ENCODE measurements at places on chromosomes 3 and 15.

DNA sequence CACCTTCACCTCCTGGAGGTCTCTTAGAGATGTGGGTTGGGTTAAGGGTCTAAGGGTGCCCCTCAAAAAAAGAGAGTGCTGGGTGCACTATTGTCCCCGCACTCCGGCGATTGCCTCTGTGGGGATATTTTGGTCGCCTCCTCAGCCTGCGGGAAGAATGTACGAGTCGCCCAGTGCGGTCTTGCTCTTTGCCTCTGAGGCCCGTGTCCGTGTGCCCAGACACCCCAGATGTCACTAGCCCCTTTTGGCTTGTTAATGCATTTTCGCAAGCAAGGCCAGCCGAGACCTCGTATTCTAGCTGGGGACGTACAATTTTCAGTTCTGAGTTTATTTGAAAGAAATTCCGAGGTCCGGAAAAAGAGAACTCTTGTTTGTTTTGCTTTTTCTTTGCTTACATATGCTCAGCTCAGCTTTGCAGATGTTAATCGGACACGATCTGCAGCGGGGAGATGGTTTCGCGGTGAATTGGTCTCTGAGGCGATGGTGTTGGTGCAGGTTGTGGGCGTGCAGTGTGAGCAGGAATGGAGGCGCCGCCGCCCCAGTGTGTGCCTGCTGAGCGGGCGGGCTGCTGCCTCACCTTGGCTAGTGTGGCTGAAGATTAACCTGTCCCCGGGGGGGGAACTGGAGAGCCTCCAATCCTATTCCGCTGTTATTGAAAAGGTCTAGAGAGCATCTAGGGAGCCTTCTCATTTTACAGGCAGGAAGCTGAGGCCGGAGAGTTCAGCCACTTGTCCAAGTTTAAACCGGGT is 1.4 kb downstream of the ST6GAL1 start:
- DNase-seq = peak; percentile 55

GRCh38 chr15:23645371-23646164 is 2.1 kb downstream of the MAGEL2 start:
- no peak for DNase-seq

DNA sequence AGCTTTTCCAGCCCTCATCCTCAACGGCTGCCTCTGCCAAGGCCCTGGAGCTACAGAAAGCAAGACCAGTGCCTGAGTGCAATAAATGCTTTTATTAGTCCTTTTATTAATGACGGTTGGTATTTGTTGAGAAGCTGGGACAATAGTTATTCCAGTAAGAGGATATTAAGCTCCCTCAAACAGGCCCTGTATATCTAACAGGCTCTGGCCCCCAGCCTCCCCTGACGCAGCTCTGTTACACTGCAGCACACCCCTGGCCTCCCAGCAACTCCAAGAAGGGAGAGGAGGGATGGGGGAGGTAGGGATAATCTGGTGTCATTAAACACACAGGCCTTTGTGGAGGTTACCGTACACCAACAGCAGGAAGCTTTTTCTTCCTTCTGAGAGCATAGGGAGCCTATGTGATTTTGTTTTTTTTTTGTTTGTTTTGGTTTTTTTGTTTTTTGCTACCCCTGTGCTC is 30.8 kb upstream of the MAGEF1 start:
- peak; percentile 38 for DNase-seq

- no peak for DNase-seq
Observed at GRCh38 chr3:117611211-117611610, 901.6 kb downstream of the TUSC7 start.

DNA sequence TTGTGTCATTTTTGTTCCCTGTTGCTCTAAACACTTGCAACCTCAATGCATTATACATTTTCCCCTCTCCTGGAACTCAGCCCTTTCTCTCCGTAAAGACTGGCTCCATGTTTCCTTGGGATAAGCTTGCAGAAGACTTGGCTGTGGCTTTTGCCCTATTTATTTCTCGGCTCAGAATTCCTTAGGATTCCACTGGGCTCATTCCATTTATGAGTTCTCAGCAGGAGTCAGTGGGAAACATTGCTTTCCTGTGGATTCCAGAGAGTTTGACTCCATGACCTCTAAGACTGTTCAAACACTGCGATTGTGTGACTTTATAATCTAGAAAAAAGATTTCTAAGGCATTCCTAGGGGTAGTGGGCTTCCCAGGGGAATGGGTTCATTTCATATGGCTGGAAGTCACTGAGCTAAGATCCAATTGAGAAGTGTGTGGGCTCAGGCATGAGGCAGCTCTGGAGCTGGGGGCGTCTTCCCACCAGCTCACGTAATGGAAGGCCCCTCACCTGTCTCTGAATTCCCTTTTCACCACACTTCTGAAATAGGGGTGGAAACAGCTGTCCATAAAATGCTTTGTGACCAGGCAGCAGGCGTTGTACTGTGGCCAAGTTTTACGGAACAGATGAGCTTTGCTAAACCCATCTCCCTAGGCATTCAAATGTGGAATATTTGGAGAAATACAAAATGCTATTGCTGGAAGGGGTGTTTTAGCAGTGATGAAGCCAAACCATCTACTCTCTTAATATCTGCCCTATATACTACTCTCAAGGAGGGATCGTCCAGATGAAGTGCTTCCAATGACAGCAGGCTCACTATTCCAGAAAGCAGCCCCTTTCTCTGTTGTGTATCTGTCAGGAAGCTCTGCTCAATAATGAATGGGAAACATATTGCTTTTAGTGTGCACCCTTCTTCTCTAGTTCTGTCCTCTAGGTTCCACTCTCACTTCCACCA is 91.8 kb upstream of the BCL6 start:
- no peak for DNase-seq
